ENCODE measurements at places on chromosomes 4 and X.

- no peak overlapping the region for H3K4me3 ChIP-seq
- peaks cover 4% of the 10 kb centered on the region for H3K4me1 ChIP-seq
- DNase-seq: no peak
- H3K27ac ChIP-seq: no peak overlapping the region
- no peaks in the 10 kb centered on the region for H3K27me3 ChIP-seq
These were observed 127.8 kb upstream of the TBL1X start for GRCh38 chrX:9337046-9337445.

DNA sequence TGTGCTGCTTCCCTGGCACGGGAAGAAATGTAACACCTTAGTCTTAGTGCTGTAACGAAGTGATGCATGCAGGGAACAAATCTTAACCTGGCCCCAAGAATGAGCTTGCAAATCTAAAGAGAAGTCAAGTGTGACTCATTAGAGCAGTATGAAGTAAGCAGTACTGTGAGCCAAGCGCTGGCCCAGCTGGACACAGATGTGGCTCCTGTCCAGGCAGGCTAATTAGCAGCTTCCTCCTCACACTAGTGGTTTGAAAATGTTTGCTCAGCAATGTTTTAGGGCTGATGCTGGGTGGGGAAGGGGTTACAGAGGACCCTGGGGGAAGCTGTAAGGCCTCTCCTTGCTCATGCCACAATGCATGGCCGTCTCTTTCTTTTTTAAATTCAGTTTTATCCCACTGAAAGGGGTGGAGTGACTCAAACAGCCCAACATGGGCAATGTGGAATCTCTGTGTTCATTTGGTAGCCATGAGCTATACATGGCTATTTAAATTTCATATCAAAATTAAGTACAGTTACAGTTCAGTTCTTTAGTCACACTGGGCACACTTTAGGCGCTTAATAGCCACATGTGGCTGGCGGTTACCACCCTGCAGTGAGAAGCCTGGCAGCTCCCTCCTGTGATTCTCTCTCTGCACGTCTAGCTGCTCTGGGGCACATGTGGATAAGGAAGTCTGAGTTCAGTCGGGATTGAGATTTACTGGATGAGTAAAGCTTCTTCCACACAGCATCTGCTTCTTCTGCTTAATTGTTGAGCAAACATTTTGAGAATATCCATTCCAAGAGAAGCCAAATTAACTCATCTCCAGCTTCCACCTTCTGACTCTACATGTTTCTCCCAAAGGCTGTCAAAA lies 48.8 kb downstream of the MAP7D2 start:
- DNase-seq: peak; percentile 47
- no peaks in the 10 kb centered on the region for H3K4me1 ChIP-seq
- H3K27me3 ChIP-seq: no peaks in the 10 kb centered on the region
- no peaks in the 10 kb centered on the region for H3K36me3 ChIP-seq
- no peak overlapping the region for H3K27ac ChIP-seq

DNA sequence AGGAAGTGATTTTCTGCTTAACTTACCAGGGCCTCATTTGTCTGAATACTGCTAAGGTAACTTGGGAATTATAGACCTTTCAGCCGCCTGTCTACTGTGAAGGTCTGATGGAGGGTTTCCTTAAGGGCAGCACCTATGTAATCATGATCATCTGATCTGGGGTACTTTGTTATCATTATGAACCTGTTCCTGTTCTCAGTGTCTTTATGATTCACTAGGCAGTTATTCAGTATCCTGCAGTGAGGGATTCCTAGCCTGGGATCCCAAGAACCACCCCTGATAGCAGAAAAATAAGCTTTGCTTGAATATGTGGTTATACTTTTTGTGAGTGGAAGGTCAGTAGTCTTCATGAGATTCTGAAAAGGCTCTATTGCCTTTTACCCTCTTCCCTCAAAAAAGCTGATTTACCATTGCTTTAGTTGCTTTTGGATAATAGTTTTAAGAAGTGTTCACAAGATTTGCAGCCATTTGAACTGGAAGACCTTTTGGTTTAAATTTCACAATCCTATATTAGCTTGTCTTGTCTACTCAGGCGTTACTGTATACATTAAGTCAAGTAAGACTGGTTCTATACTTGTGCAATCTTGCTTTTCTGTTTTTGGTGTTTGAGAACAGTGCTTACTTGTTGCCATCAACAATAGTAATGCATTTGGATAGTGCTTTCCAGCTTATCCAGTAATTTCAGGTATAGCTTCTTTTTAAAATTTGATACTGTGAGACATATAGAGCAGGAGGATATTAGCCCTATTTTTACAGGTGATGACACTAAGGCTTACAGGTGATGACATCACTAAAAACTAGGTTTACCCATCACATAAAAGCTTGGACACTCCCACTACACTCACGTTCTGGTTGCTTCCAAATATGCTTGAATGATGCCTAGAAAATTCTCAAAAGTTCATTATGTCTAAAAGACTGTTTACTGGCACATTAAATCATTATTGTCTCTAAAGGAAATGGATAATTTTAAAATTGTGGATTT lies 60.0 kb downstream of the FHIP1A start:
- H3K4me3 ChIP-seq: no peak overlapping the region
- no peaks in the 10 kb centered on the region for H3K27me3 ChIP-seq
- no peaks in the 10 kb centered on the region for H3K4me1 ChIP-seq
- H3K27ac ChIP-seq: no peak overlapping the region

GRCh38 chr4:40337523-40337922 lies 2.4 kb downstream of the CHRNA9 start:
- no peak overlapping the region for H3K4me3 ChIP-seq
- DNase-seq: no peak
- no peaks in the 10 kb centered on the region for H3K4me1 ChIP-seq
- no peaks in the 10 kb centered on the region for H3K36me3 ChIP-seq
- H3K27ac ChIP-seq: no peak overlapping the region

DNA sequence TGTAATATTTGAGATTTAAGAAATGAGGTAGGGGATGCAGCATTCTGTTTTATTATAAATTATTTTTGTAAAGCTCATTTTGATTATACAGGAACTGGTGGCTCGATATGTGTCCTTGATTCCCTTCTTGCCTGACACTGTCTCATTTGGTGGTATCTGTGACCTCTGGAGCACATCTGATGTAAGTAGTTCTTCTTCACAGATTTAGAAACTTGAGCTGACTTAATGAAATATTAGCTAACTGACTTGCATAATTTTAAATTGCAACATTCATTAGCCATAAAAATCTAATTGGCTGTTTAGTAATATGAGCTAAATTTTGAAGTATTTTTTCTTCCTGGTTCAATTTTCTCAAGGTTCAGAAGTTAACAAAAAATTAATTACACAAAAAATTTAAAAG lies 69.1 kb downstream of the FBXL5 start:
- no peaks in the 10 kb centered on the region for H3K27me3 ChIP-seq
- no peaks in the 10 kb centered on the region for H3K36me3 ChIP-seq
- no peak overlapping the region for H3K4me3 ChIP-seq
- no peak overlapping the region for H3K27ac ChIP-seq

GRCh38 chr4:121057466-121057922 lies 14.8 kb downstream of the NDNF start:
- no peaks in the 10 kb centered on the region for H3K36me3 ChIP-seq
- H3K4me3 ChIP-seq: no peak overlapping the region
- no peak overlapping the region for H3K27ac ChIP-seq
- H3K27me3 ChIP-seq: no peaks in the 10 kb centered on the region
- H3K4me1 ChIP-seq: no peaks in the 10 kb centered on the region
- DNase-seq: no peak

- no peaks in the 10 kb centered on the region for H3K4me1 ChIP-seq
- no peak overlapping the region for H3K4me3 ChIP-seq
- no peaks in the 10 kb centered on the region for H3K36me3 ChIP-seq
- H3K27me3 ChIP-seq: no peaks in the 10 kb centered on the region
These were observed 234.3 kb upstream of the HHIP start for GRCh38 chr4:144411700-144412099.

DNA sequence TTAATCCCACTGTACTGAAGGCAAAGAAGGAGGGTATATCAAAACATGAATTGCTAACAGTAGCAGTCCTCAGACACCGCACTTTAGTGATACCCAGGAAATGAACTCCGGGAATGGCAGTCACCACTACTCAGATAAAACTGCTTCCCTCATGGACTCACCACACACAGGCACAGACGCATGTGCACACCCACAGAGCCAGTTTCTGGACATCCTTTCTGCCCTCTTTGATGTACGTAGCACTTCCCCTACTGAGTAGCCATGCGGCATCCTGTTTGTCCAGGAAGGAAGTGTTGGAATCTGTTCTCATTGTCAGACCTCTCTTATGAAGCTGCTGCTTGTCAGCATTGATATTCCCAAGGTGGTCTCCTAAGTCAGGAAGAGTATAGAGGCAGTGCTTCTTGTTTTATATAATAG lies 95.7 kb downstream of the DCLK2 start:
- H3K27ac ChIP-seq: no peak overlapping the region
- H3K4me1 ChIP-seq: no peaks in the 10 kb centered on the region
- no peaks in the 10 kb centered on the region for H3K27me3 ChIP-seq
- H3K36me3 ChIP-seq: no peaks in the 10 kb centered on the region
- no peak for DNase-seq
- H3K4me3 ChIP-seq: no peak overlapping the region

DNA sequence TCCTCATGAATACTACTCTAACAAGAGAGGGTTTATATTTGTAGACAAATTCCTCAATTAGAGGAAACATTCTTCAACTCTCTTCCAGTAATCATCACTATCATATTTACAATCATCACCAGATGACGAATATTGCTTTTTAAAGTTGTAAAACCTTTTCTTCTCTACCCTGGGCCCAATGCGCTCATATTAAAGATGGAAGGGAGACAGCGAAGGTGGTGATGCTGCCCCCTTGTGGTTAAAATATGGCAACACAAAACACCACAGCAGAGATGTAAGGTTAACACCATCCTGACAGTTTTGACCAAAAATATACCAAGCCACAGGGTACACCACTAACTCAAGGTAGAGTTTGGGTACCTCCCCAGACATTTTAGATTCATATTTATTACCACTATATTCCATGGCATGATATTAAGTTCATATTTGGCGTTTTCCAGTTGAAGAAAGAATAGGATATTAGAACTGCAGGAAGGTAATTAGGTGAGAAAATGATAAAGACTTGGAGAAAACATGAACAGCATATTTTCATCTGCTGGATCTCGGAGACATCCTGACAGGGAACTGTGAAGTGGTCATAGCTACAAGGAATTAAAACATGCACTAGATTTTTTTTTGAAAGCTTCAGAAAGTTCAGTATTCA lies 72.8 kb downstream of the SLC9A7 start:
- no peaks in the 10 kb centered on the region for H3K36me3 ChIP-seq
- H3K4me1 ChIP-seq: no peaks in the 10 kb centered on the region
- DNase-seq: peak; percentile 21
- H3K27ac ChIP-seq: no peak overlapping the region
- H3K4me3 ChIP-seq: no peak overlapping the region
- H3K27me3 ChIP-seq: no peaks in the 10 kb centered on the region

DNA sequence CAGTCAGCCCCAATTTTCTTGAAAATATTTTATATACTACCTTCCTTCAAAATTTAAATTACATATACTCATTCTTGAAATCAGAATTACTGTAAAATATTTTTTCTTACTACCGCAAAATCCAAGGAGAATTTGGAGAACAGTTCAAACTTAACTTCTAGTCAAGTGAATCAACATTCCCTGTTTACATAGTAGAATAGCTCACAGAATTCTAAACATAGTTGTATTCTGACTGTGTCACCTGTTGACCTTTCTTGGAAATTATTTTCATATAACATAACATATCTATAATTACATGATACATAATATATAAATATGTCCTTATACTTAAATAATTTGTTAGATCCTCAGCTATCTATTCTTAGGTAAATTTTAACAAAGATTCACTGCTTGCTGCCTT lies 31.0 kb upstream of the FGF5 start:
- no peaks in the 10 kb centered on the region for H3K4me1 ChIP-seq
- no peak overlapping the region for H3K27ac ChIP-seq
- H3K27me3 ChIP-seq: no peaks in the 10 kb centered on the region
- H3K4me3 ChIP-seq: no peak overlapping the region
- DNase-seq: no peak

DNA sequence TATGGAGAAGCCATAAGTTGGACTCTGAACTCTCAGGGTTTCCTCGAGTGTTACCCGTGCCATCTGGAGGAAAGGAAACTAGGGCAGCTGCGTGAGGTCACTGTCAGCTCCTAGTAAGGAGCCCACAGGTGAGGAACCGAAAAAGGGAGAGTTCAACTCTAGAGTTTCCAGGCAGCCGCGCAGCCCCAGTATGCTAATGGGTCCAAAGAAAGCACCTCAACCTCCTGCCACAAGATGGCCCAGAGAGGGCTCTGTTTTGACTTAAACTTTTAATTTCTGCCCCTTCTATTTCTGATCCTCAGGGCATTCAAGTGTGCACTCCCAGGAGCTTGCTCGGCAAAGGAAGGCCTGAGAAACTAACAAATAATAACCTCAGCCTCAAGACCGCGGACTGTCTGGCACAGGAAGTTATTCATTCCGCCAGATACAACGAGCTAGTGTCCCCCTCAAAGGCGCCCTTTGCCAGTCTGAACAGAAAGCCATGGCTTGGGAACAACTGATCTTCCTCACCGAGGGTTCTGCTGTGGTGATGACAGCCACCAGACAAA lies 13.9 kb downstream of the SCARB2 start:
- H3K27me3 ChIP-seq: no peaks in the 10 kb centered on the region
- no peak overlapping the region for H3K4me3 ChIP-seq
- peak overlapping the region; percentile 80 for H3K27ac ChIP-seq
- peak; percentile 74 for DNase-seq

GRCh38 chr4:185664481-185664880 lies 129.2 kb upstream of the PDLIM3 start:
- H3K27me3 ChIP-seq: no peaks in the 10 kb centered on the region
- no peaks in the 10 kb centered on the region for H3K4me1 ChIP-seq
- no peak overlapping the region for H3K4me3 ChIP-seq
- H3K27ac ChIP-seq: no peak overlapping the region
- H3K36me3 ChIP-seq: no peaks in the 10 kb centered on the region
- DNase-seq: no peak

DNA sequence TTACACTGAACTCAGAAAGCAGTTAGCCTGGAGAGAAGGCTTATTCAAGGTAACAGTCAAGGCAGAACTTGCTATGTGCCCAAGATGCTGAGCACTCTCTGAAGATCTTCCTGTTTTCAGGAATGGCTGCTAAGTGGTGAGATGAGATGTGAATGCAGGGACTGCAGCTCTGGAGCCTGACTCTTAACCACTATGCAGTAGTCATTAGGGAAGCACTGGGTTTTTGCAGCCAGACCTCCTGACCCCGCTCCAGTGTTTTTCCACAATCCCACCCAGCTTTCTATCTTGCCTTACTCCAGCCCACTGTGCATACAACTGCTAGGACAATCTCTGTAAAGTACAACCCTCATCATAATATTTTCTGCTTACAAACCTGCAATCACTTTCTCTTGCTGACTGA lies 95.2 kb upstream of the LNX1 start:
- no peaks in the 10 kb centered on the region for H3K36me3 ChIP-seq
- H3K4me1 ChIP-seq: no peaks in the 10 kb centered on the region
- H3K4me3 ChIP-seq: no peak overlapping the region
- H3K27me3 ChIP-seq: no peaks in the 10 kb centered on the region

Data from colonic mucosa (tissue), 4 donors.